Amniotic epithelial cell (primary cell): ENCODE measurements at places on chromosomes 2 and 18.
A peak's percentile ranks its signal among the peaks of the same experiment; 100 is the strongest.

- peak; percentile 12 for DNase-seq
These were observed 286.0 kb downstream of the LPIN1 start for GRCh38 chr2:12032398-12032797.

DNA sequence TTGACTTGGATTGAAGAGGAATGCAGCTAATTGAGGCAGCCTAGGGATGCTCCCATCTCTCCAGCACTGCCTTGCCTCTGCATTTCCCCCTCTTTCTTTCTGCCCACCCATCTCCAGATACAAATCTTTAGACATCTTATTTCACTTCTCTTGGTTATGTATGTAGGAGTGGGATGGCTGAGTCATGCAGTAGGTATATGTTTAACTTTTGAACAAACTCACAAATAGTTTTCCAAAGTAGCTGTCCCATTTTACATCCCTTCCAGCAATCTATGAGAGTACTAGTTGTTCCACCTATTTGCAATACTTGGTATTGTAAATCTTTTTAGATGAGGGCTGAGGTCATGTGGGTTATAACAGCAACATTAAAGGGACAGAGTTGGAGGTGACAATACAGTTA, 329.9 kb downstream of the DYSF start:
- no peak for DNase-seq

DNA sequence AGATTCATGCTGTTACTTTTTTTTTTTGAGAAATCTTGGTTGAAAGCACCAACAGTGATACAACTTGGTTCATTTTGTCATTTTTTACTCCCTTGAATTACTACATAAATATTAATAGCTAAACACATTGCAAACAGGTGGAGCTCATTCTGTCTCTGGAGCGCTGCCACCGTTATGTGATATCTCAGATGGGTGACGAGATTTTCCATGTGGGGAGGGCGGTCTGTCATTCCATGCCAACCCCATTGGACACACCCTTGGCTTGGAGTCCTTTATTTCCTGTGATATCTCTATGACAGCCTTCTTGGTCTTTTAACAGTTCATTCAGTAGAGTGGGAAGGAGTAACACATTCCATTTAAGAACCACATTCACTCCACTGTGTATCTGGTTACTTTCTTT, 794.8 kb downstream of the SATB2 start:
- DNase-seq = no peak

DNA sequence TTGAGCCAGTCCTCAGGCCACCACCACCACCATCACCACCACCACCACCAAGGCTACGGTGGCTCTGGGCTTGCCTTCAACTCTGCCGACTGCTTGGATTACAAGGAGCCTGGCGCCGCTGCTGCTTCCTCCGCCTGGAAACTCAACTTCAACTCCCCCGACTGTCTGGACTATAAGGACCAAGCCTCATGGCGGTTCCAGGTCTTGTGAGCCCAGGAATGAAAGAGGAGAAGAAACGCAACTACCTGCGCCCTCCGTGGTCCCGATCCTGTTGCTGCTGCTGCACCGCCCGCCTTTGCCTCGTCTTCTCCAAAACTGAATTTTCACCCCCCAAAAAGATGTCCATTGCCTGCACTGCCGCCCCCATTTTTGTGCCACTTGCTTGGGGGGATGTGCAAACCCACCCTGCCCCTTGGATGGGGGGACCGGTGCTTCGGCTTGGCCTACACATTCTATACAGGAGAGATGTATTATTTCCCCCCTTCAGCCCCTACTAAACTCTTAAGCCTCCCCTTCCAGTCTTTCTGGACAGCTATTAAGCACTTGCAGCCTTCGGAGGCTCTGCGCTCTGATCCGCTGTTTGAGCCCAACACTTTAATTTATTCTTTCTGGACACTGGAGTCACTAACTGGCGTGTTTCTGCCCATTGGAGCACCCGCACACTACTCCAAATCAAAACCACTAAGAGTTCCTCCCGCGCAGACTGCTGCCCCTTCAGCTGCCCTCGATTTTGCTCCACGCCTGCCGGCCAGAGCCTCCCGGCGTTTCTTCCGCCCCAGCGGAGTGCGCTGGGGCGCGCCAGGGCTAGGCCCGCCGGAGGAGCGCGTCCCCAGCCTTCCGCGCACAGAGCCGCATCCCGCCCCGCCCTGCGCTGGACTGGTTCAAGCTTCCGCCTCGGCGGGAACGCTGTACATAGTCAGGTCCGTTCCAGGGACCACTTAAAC, 5.7 kb downstream of the OTX1 start:
- DNase-seq = no peak

DNA sequence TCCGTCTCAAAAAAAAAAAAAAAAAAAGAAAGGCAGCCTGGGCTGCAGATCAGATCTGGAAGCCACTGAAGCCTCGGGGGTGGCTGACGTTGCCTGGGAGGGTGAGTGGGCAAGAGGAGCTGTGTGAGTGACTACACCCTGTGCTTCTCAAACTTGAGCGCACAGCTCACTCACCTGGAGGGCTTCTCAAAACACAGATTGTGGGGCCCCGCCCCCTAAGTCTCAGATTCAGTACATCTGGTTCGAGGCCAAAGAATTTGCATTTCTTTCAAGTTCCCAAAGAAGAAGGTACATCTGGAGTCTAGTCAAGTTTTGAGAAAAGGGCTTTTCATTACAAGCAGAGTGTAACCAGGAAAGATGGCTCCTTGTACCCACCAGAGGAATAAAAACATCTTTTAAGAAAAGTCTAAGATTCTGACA, 97.7 kb upstream of the CAB39 start:
- DNase-seq = no peak

DNA sequence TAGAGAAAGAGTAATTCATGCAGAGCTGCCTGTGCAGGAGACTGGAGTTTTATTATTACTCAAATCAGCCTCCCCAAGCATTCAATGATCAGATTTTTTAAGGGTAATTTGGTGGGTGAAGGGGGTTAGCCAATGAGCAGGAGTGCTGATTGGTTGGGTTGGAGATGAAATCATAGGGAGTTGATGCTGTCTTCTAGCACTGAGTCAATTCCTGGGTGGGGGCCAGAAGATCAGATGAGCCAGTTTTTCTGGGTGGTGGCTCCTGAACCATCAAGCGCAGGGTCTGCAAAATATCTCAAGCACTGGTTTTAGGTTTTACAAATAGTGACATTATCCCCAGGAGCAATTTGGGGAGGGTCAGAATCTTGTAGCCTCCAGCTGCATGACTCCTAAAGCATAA, 312.8 kb upstream of the THSD7B start:
- no peak for DNase-seq

- DNase-seq = no peak
These were observed 46.8 kb upstream of the SMIM21 start for GRCh38 chr18:75474332-75474731.

DNA sequence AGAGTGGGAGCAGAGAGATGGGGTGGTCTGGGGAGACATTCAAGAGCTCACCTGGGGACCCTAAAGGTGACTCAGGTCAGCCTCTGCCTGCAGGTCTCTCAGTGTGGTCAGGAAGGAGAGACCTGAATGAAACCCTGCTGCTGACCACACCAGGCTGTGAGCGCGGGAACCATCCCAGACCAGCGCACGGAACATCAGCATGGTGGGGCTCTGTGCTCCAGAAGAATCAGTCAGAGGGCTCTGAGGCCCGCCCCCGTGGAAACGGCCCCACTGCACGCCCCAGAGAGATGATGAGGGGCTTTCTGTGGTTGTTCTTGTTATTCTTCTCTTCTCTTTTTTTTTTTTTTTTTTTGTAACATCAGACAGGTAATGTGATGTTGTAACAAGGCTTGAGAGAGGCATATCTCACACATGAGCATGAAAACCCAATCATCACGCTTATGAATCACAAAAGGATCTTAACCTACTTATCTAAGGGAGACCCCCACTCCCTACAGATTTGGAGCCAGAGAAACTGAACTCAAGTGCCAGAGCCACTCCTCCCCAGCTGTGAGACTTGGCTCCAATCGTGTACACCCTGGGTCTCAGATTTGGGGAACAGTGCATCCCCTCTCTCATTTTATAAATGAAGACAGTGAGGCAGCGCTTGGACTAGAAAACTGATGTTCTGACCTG, 302.2 kb downstream of the EIPR1 start:
- DNase-seq = no peak

DNA sequence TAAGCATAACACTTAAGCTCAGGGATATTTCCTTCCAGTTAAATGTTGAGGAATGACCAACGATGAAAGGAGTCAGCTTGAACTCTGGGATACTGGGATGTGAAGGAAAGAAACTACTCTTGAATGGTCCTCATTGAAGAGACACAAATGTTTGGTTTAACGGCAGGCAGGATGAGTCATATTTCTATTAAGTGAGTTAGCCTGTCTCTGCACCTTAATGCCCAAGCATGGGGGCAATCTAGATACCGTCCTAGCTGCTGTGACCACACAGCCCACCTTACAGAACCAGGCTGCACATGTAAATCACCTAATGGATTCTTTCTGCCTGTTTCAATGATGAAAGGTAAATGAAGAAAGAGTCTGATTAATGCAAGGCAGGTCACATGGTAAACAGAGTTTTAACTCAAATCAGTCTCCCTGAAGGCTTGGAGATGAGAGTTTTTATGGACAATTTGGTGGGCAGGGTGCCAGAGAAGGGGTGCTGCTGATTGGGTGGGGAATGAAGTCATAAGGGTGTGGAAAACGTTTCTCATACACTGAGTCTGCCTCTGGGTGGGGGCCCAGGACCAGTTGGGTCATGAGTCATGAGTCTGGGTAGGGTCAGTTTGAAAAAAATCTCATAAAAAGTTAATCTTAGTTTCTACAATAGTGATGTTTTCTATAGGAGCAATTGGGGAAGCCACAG, 144.6 kb upstream of the MMADHC start:
- DNase-seq = peak; percentile 21

GRCh38 chr18:56516789-56517188, 121.6 kb downstream of the TXNL1 start:
- DNase-seq = no peak

GRCh38 chr2:234628953-234629352, 132.1 kb upstream of the ARL4C start:
- DNase-seq = no peak

DNA sequence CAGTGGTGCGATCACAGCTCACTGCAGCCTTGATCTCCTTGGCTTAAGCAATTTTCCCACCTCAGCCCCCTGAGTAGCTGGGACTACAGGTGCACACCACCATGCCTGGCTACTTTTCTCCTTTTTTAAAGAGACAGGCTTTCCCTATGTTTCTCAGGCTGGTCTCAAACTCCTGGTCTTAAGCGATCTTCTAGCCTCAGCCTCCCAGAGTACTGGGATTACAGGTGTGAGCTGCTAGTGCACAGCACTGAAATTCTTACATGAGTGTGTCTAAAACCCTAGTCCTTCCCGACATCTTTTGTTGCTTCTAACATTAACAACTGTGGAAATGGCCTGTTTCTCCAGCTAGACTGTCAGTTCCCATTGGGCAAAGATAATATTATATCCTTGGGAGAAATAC, 2.9 kb downstream of the UGP2 start:
- no peak for DNase-seq

DNA sequence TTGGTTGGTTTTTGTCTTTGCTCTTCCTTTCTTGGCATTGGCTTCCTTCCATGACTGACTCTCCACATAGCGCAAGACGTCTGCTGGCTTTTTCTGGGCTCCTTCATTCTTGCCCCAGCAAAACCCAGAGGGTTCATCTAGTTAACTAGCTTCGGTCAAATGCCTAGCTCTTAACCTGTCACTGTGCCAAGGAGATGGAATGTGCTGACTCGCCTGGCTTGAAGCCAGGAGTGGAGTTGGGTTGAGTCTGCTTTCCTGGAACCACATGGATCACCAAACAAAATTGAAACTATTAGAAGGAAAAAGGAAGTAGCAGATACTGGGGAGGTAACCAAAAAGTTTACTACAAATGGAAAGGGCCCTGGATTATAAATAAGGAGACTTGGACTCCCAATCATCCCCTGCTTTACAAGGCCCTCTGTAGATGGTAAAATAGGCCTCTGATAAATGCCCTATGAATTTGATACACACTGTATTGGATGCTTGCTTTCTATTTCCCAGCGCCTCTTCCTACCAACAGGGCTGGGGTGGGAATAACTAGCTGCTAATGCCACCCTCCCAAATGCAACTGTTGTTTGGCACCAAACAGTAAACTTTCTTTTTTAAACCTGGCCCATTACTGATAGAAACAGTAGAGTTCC, 11.3 kb downstream of the MALT1 start:
- peak; percentile 71 for DNase-seq

DNA sequence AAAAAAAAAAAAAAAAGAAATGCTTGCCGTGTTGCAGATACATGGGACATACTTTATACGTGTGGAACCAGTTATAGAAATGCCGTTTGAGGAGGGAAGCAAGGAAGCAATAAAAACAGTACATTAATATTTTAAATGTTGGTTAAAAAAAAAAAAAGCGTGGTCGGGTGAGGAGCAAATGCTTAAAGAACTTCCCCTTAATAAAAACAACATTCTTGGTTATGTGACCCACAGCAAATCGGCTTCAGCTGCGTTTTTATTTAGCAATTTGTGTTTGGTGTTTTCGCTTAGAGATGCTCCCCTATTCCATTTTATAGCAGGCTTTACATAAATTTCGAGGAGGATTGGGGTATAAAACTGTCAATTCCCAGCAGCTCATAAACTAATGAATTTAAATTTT, 223.6 kb downstream of the LRRTM1 start:
- no peak for DNase-seq

DNA sequence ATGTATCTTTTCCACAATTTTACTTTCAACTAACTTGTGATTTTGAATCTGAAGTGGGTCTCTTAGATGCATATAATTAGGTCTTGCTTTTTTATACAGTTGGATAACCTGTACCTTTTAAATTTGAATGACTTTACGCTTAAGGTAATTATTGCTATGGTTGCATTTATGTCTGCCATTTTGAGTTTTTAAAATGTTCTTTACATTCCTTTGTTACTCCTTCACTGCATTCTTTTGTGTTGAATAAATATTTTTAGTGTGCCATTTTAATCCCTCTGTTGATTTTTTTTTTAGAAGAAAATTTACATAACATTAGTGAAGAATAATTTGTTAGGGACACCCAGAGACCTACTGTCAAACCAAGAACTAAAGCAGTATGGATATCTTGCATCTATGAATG, 65.3 kb downstream of the BIRC6 start:
- DNase-seq = peak; percentile 17

GRCh38 chr2:190834890-190835208, 45.8 kb upstream of the GLS start:
- DNase-seq = no peak

- DNase-seq = peak; percentile 51
These were observed 76.3 kb downstream of the STPG4 start for GRCh38 chr2:47078541-47079482.

- no peak for DNase-seq
These were observed 377.5 kb upstream of the PIK3C3 start for GRCh38 chr18:41577529-41577928.

DNA sequence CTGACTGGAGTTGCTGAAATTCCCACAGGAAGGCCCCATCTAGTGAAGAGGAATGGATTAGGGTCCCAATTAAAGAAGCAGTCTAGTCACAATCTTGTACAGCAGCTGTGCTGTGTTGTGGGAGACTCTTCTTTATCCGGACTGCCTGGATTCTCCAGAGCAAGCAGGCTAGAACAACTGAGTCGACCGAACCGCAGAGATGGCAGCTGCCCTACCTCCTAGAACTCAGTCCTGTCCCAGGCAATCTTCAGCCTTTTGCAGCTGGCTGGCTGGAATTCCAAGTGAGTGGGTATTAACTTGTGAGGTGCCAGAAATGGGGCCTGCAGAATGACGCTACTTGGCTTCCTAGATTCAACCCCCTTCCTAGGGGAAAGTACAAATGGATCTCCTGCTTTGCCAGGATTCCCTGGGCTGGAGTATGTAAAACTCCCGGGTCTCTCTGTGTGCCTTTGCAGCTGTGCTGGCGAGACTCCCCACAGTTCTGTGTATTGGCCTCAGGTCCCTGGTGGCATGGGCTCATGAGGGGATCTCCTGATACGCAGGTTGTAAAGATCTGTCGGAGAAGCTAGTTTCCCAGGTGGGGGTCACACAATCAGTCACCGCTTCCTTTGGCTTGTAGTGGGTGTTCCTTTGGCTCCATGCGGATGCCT, 1952.6 kb upstream of the LRRTM1 start:
- no peak for DNase-seq
